ENCODE measurements at places on chromosomes 6 and 20. TPM values are rescaled to one million over a fixed set of nuclear protein-coding genes. Genes with fewer than 3 reads are reported as not detected.
A peak's percentile ranks its signal among the peaks of the same experiment; 100 is the strongest.

The FLRT3 gene
- total RNA-seq: 0.86 TPM

The POU5F1 gene
- 3.4 TPM for total RNA-seq

- H3K27ac ChIP-seq: no peak overlapping the region
- H3K36me3 ChIP-seq: no peaks in the 10 kb centered on the region
- H3K27me3 ChIP-seq: peaks cover 14% of the 10 kb centered on the region
- H3K4me3 ChIP-seq: no peak overlapping the region
These were observed 21.7 kb downstream of the TMC2 start for GRCh38 chr20:2557873-2558580.

- no peak overlapping the region for H3K4me3 ChIP-seq
- no peaks in the 10 kb centered on the region for H3K27me3 ChIP-seq
- no peaks in the 10 kb centered on the region for H3K36me3 ChIP-seq
- H3K4me1 ChIP-seq: no peaks in the 10 kb centered on the region
- peak; percentile 12 for DNase-seq
These were observed 64.3 kb downstream of the TTI1 start for GRCh38 chr20:37968841-37969401.

- peak; percentile 60 for DNase-seq
- H3K27me3 ChIP-seq: no peaks in the 10 kb centered on the region
- H3K4me1 ChIP-seq: no peaks in the 10 kb centered on the region
- no peak overlapping the region for H3K27ac ChIP-seq
- H3K36me3 ChIP-seq: no peaks in the 10 kb centered on the region
These were observed 219.1 kb upstream of the STXBP5 start for GRCh38 chr6:146985111-146985510.

GRCh38 chr20:37758332-37758731 is 64.5 kb downstream of the CTNNBL1 start:
- no peaks in the 10 kb centered on the region for H3K36me3 ChIP-seq
- no peaks in the 10 kb centered on the region for H3K27me3 ChIP-seq
- no peak overlapping the region for H3K27ac ChIP-seq
- no peak for DNase-seq
- H3K4me1 ChIP-seq: no peaks in the 10 kb centered on the region

- DNase-seq: no peak
- no peaks in the 10 kb centered on the region for H3K36me3 ChIP-seq
- H3K4me3 ChIP-seq: no peak overlapping the region
- no peaks in the 10 kb centered on the region for H3K27me3 ChIP-seq
These were observed 230.9 kb downstream of the FOXC1 start for GRCh38 chr6:1840491-1841121.

GRCh38 chr20:370151-370600 is 10.4 kb upstream of the TRIB3 start:
- peaks cover 4% of the 10 kb centered on the region for H3K4me1 ChIP-seq
- no peak overlapping the region for H3K27ac ChIP-seq
- no peak for DNase-seq
- no peaks in the 10 kb centered on the region for H3K36me3 ChIP-seq

- no peaks in the 10 kb centered on the region for H3K36me3 ChIP-seq
- no peak overlapping the region for H3K27ac ChIP-seq
- H3K27me3 ChIP-seq: no peaks in the 10 kb centered on the region
These were observed 59.4 kb upstream of the BTN3A2 start for GRCh38 chr6:26305641-26305969.

- H3K27me3 ChIP-seq: no peaks in the 10 kb centered on the region
- no peaks in the 10 kb centered on the region for H3K4me1 ChIP-seq
- peak overlapping the region; percentile 31 for H3K27ac ChIP-seq
- peak overlapping the region; percentile 29 for H3K4me3 ChIP-seq
- DNase-seq: peak; percentile 81
These were observed 126.0 kb upstream of the SLC2A12 start for GRCh38 chr6:134178161-134179044.

DNA sequence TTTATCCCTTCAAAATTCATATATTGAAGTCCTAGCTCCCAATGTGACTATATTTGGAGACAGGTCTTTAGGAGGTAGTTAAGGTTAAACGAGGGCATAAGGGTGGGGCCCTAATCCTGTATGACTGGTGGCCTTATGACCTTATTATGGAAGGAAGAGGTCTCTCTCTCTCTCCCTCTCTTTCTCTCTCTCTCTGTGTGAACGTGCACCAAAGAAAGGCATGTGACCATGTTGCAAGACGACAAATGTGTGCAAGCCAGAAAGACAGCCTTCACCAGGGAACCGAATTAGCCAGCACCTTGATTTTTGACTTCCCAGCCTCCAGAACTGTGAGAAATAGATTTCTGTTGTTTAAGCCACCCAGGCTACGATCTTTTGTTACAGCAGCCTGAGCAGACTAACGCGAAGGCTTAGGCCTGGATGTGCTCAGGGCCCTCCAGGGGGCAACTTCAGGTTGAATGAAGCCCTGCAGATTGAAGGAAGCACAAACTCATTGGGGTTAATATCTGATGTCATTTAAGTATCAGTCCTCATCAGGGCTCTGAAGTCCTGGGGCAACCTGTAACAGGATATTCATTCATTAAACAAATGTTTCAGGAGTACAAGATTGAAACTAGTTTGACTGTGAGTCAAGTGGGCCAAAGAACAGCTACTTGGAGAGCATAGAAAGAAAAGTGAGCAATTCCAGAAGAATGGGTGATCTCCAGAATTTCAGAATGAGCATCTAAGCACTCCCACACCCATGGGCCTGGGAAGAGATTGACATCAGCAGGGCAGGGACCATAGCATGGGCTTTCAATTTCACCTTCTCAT is 157.4 kb upstream of the TNFAIP3 start:
- no peak for DNase-seq
- H3K27me3 ChIP-seq: no peaks in the 10 kb centered on the region
- no peaks in the 10 kb centered on the region for H3K36me3 ChIP-seq
- no peak overlapping the region for H3K27ac ChIP-seq
